LNCaP clone FGC (cell line): ENCODE measurements at places on chromosomes 11 and 22.

- no peak for DNase-seq
Measured at GRCh38 chr11:68855205-68855981, 13.7 kb upstream of the CPT1A start.

DNA sequence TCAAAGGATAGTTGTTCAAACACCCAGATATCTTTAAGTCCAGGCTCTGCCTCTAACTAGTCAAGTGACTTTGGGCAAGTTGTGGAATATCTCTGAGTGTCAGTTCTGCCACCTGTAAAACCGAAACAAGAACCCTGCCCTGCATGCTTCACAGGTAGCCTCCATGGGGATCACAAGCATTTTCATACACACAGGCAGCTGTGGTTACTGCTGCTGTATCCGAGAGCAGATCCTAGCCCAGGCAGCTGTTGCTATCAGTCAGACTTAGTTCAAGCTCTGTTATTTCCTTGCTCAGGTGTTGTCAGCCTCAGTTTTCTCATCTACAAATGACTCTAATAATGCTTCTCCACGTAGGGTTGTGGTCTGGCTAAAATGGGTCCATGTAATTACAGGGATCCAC lies 6.5 kb upstream of the RASD2 start:
- no peak for DNase-seq

DNA sequence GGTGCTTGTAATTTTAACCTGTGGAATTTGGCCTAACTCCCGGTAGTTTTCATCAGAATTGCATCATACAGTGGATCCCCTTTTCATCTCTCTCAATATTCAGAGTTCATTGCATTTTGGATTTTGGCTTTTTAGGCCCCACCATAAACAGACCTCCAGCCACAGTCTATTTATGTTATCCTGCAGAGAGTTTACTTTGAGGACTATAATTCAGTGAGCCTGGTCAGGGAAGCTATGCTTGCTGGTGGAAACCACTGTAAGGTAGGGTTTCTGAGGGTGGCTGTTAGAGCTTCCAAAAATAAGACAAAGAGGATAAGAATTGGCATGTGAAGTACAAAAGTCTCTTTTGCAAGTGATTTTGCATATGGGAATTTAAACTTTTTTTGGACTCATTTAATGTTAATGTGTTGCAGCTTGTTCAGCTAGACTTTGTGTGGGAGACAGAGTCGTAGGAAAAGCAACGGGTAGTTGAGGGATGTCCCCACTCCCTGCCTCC lies 34.8 kb upstream of the DDI1 start:
- no peak for DNase-seq

- no peak for DNase-seq
Measured at GRCh38 chr22:29581799-29582198, 886 bp upstream of the NIPSNAP1 start.

- DNase-seq, result peak; percentile 90
Measured at GRCh38 chr11:665062-665703, 28.1 kb downstream of the DRD4 start.

DNA sequence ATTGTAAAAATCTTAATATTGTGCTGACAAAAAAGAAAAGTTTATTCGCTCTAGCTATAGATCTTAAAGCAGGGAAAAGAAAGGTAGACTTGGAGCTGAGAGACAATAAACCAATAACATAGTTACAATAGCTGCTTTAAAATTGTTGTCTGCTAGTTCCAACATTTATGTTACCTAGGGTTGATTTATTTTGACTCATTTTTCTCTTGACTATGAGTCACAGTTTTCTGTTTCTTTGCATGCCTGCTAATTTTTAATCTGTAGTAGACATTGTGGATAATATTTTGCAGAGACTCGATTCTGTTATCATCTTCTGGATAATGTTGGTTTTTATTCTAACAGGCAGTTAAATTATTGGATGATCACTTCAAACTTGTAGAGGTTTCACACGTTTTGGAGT lies 83.1 kb upstream of the TRPC6 start:
- no peak for DNase-seq

DNA sequence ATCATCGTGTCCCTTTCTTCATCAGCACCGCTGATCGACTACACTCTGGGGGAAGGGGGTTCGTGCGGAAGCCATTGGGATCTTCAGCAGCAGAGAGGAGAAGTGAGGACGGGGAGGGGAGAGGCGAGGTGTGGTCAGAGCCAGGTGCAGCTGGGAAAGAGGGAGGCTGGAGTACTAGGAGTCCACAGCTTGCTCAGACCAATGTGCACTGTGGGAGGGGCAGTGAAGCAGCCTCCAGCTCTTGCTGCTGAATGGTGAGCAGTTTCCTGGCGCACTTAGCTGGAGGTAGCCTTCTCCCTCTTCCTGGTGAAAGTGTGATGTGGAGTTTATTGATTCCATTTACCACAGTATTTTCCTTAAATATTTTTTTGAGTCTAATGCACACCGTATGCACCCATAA lies 99.0 kb upstream of the NECTIN1 start:
- DNase-seq, result no peak

GRCh38 chr11:1487851-1488574 lies 1.4 kb upstream of the MOB2 start:
- no peak for DNase-seq

DNA sequence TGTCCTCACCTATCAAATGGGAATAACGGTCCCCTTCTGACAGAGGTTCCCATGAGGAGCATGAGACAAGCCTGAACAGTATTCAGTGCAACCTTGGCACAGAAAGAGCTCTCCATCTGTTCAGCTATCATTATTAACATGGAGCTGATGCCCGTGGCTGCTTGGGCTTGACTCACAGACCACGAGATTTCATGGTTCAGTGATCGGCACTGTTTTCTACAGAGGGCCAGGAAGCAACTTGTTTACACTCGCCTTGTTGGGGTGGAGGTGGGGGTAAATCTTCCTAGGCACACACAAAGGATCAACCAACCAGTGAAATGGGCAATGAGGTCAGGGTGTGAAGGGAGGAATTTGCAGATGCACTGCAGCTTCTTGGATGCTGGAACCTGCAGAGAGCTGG lies 88.2 kb downstream of the CWC15 start:
- no peak for DNase-seq

DNA sequence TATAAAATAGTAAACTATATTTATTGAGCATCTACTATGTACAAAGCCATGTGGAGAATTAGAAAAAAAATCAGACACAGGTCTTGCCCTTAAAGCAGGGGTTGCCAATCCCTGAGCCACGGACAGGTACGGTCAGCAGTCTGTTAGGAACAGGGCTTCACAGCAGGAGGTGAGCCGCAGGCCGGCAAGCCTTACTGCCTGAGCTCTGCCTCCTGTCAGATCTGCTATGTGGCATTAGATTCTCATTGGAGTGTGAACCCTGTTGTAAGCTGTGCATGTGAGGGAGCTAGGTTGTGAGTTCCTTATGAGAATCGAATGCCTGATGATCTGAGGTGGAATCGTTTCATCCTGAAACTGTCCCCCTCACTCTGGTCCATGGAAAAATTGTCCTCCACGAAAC lies 2.1 kb upstream of the RAG2 start:
- DNase-seq, result no peak

DNA sequence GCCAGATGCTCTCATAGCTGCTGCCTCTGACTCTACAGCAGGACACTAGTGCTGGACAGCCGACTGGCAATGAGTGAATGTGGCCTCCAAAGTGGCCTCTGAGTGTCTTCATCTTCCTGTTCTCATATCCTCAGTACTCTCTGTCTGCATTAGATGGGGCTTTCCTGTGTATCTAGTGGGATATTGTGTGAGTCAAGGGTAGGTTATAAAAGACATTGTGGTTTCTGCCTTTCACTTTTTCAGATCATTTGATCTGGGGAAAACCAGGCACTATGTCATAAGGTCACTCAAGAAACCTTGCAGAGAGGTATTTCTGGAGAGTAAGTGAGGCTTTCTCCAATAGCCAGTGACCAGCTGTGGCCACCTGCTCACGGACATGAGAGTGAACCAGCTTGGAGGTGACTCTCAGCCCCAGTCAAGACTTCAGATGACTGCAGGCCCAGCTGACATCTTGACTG lies 333.6 kb upstream of the NCAM1 start:
- DNase-seq, result no peak

DNA sequence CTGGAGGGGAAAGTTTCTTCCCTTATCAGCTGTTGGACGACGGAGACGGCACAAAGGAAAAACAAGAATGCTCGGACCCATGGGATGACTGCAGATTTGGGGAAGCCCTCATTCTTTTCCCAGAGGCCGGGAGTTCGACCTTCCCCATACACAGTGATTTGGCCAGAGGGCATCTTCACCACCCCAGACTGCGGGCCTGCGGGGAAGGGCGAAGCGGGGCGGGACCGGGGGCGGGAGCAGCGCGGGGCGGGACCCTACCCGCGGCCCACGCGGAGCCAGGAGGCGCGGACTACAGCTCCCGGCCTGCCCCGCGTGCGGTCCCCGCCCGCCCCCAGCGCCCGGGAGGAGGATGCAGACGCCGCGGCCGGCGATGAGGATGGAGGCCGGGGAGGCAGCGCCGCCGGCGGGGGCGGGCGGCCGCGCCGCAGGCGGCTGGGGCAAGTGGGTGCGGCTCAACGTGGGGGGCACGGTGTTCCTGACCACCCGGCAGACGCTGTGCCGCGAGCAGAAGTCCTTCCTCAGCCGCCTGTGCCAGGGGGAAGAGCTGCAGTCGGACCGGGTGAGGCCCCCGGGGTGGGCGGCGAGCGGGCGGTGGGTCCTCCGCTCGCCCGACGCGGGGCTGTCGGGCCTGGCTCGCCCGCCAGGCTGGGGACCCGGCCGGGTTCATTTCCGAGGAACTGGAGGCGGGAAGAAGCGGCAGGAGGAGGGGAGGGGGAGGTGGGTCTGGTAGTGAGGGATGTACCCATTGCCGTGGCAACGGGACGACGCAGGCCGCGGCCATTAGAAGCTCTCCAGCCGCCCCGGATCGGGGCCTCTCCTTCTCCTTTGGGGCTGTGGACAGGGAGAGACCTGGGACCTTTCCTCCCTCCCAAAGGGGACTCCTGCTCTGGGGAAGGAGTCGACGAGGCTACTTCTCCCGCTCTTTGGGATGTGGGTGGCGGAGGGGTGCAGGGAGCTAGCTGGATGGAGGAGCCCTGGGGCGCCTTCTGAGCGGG lies at the start of gene KCTD17:
KCTD17 (plus strand) TSS at position 352 of the 995 bp plus-strand sequence; CDS start at position 371, 19 bp downstream.
- DNase-seq, result no peak

DNA sequence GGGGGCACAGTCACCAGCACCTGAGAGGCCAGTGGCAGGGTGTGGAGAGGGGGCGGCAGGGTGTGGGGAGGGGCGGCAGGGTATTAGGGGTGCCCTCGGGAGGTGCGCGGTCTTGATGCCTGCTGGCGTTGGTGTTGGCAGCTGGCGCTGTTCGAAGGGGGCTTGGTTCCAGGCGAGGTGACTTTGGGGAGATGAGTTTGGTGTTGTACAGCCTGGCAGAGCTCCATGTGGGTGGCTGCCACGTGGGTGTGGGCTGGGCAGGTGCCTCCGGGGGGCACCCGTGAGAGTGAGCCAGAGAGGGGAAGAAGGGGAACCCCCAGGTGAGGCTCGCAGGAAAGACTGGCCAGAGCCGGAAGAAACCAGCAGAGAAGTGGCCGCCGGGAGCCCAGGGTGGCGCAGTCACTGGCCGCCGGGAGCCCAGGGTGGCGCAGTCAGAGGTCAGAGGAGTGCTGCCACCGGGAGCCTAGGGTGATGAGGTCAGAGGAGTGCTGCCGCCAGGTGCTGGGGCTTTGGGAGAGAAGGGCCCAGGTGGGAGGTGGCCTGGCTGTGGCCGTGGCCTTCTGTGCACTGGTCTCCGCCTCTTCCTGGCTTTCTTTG lies 44.7 kb downstream of the MUC6 start:
- DNase-seq, result no peak

DNA sequence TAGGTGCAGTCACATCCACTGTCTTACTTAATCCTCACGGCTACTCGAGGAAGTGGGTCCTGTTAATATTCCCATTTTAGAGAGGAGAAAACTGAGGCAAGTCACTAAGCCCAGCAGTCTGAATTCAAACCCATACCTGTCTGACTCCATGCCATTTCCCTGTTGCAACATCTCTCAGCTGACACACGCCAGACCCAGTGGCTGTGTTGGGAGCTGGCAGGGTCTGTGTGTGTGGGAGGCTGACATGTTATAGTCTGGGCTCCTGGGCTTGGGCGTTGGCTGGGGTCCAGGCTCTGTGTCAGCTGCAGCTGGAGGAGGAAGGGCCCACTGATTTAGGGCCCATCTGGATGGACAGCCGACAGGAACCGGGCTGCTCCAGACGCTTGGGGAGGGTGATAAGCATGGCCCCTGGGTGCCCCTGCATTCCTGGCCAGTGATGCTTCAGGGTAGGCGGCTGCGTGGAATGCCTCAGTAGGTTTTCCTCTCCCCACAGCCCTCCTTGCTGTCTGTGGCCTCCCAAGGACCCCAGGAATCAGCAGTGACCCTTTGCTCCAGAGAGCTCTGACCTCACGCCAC lies 562.5 kb downstream of the MN1 start:
- no peak for DNase-seq

GRCh38 chr11:36364551-36365325 lies 68.7 kb downstream of the PRR5L start:
- DNase-seq, result peak; percentile 50

GRCh38 chr11:73178681-73179080 lies 36.6 kb upstream of the FCHSD2 start:
- no peak for DNase-seq

GRCh38 chr11:46719048-46719542 lies at the start of gene F2:
Gene F2 (plus strand): TSS chr11:46719213. CDS start chr11:46719236, 23 bp downstream.
- DNase-seq, result no peak

DNA sequence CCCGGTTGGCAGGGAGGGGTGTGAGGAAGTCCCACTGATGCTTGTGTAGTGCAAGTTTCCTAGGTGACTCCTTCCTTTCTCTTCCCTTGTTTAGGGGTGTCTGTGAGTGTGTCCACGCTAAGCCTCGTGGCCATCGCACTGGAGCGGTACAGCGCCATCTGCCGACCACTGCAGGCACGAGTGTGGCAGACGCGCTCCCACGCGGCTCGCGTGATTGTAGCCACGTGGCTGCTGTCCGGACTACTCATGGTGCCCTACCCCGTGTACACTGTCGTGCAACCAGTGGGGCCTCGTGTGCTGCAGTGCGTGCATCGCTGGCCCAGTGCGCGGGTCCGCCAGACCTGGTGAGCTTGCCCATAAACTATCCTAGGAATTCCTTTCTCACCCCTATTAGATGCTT lies 10.4 kb downstream of the CCKBR start:
- DNase-seq, result no peak

- no peak for DNase-seq
Measured at GRCh38 chr22:27170491-27170890, 513.1 kb downstream of the MIAT start.
